ENCODE measurements at places on chromosomes 3 and 15. TPM values are rescaled to one million over a fixed set of nuclear protein-coding genes. Genes with fewer than 3 reads are reported as not detected.

ETFA gene
- 246 TPM for total RNA-seq

RETNLB gene
- total RNA-seq = not detected

NRROS gene
- 4.4 TPM for total RNA-seq

AGBL1 gene
- total RNA-seq = not detected

BCL2A1 gene
- total RNA-seq = not detected

ANKRD34C gene
- not detected for total RNA-seq

GHSR gene
- total RNA-seq = not detected

ACAD11 gene
- 39.6 TPM for total RNA-seq

LAMB2 gene
- 745 TPM for total RNA-seq

TRNT1 gene
- 17.8 TPM for total RNA-seq

MUC20 gene
- total RNA-seq = not detected

ZIC1 gene
- total RNA-seq = not detected

DPPA4 gene
- not detected for total RNA-seq

NR2E3 gene
- total RNA-seq = 0.50 TPM

SLMAP gene
- 25.3 TPM for total RNA-seq

TLR9 gene
- 0.06 TPM for total RNA-seq

CCR9 gene
- total RNA-seq = not detected

SPINK8 gene
- not detected for total RNA-seq

LRRIQ4 gene
- total RNA-seq = not detected

GPR149 gene
- total RNA-seq = not detected

RHOV gene
- not detected for total RNA-seq
